ENCODE measurements at places on chromosomes 11 and 22.

GRCh38 chr11:63404161-63404935 is 34.8 kb downstream of the SLC22A9 start:
- no peak for DNase-seq

- no peak for DNase-seq
Measured at GRCh38 chr11:3200388-3201111, 18.1 kb downstream of the MRGPRG start.

- no peak for DNase-seq
Measured at GRCh38 chr11:11979488-11980117, 28.8 kb downstream of the DKK3 start.

DNA sequence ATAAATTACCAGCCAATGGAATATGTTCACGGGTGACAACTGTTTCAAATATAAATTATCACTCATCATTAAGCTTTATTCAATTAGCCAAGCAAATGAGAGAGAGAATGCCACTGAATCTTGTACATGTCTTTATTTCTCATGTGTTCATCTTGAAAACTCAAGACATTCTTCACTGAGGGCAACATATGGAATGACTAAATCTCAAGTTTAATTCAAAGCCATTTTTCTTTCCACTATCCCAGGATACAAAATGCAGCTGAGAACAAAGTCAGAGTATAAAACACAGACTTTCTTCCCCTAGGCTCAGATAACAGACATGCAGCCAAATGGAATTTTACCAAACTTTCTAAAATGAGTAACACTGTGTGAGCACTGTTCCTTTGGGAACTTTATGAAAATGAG is 12.1 kb upstream of the BBOX1 start:
- no peak for DNase-seq

DNA sequence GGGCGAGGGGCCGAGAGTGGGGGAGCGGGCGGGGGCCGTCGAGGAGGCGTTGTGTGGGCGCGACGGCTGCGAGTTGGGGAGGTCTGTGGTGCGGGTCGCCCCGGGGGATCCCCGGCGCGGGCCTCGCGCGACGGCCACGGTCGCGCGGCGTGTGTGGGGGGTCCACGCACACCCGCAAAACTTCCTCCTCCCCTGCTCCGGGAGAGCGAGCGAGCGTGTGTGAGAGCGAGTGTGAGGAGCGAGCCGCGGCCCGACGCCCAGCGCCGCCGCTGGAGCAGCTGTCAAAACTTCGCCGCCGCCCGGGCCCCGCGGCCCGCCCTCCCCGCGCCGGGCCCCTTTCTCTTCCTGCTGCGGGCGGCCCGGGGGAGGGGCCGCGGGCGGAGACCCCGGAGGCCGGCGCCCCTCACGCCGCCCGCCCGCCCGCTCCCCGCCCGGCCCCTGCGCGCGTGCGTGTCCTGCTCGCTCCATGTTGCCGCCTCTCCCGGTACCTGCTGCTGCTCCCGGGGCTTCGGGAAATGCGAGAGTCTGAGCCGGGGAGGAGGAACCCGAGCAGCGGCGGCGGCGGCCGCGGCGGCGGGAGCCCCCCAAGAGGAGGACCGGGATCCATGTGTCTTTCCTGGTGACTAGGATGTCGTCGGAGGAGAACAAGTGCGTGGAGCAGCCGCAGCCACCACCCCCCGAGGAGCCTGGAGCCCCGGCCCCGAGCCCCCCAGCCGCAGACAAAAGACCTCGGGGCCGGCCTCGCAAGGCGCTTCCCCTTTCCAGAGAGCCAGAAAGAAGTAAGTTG is 9.0 kb upstream of the CCT8L2 start:
- DNase-seq: no peak

DNA sequence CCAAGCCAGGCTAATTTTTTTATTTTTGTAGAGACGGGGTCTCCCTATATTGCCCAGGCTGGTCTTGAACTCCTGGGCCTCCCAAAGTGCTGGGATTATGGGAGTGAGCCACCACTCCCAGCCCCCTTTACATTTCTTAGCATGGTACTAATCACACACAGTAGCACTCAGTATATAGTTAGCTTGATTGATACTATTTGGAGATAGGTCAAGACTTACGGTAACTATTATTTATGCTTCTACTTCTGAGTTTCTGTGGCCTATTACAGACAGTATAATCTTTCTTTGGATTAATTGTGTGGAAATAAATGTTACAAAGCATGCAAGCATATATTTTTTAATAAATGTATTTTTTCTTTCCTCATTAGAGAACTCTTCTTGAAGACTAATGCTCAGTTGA is 192.2 kb downstream of the UVRAG start:
- no peak for DNase-seq

GRCh38 chr22:30422481-30423300 is 2.9 kb upstream of the MTFP1 start:
- peak; percentile 86 for DNase-seq

DNA sequence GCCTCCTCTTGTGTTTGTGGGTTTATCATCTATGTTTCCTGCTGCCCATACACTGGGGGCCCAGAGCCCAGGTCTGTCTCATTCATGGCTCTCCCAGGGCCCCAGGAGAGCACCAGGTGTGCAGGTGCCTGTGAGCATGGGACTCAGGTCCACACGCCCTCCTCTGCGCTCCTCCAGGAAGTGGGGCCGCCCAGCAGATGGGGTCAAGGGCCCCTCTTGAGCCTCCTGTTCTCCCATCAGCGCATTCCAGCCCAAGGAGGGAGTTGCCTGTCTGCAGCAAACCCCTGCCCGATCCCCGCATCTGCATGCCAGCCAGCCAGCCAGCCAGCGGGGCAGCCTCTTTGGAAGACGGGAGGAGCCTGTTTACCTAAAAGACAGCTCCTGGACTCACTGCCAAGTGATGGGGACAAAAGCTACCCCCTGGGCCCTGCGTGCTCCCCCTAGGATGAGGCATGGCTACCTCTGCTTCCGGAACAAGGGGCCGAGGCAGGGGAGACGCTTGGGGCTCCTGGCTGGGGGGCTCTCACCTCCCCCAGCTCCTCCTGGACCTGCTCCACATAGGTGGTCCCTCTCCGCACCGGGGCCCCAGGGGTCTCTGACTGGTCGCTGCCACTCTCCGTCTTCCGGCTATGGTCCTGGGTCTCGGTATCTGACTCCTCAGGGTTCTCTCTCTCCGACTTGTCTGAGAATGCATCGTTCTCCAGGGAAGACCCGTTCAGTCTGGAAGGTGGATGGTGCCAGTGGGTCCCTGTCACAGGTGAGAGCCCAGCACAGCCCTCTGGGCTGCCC is 49.7 kb upstream of the CARS1 start:
- no peak for DNase-seq

DNA sequence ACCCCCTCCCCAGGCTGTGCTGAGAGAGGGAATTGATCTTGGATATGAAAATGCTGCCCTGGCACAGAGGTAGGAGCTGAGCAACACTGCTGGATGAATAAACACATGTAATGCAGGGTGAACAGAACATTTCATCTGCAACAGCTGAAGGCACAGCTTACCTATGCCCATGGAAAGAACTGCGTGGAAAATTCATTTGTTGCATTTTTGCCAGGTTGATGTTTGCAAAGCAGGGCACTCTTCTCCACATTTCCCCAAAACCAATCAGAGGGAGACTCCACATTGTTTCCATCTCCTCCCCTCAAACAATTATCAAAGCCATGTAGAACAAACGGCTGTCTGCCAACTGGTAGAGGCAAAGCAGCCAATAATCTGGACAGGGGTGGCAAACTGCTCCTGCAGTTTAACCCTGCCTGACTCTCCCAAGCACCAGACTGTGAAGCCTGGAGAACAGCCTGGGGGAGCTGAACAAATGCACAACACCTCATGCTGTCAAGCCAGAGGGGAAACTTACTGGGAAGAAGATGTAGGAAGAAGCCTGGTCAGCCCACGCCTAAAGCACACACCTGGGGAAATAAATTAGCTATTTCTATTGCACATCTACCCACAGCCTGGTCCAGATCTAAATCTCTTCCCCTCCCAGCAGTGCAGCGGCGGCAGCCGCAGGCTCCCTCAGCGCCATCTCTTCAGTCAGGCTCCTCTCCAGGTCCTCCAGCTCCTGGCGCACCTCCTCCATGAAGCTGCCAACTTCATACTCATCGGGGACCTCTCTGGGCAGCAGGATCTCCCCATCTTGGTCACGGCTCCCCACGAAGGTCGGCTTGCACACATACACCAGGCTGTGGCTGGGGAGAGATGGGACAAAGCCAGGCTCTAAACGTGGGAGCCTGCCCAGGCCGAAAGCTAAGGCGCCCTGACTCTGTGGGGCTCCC is 44.3 kb downstream of the DKK3 start:
- DNase-seq: no peak

DNA sequence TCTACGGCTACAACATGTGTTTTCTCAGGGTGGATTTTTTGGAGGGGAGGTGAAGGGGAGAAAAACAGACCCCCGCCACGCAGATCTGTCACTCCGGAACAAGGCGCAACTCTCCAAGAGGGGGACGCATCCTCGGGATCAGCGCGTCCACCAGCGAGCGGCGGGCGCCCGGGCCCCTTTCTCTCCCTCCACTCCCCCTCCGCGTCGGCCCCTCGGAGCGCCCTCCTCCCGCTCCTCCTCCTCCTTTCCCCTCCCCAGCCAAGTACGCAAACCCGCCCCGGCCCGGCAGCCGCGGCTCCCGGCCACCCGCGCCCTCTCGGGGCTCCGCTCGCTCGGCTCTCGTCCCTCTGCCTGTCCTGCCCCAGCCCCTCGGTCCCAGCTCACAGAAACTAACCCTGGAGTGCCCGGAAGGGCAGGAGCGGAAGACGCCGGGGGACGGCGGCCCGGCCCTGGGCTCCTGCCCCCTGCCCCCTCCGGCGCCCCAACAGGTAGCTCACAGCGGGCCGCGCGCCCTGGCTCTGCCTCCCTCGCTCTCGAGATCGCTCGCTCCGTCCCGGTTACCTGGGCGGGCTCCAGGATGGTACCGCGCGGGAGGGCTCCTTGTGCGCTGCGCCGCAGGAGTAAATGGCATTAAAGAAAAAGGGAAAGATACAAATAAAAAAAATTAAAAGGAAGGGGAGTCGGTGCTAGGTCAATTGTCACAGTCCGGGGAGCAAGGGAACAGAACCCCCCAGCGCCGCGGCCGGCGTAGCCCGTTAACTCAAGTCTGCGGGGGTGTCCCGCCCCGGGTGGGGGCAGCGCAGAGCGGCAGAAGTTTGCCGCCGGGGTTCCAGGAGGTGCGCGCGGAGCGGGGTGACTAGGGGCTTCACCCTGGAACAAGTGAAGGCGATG is 131.4 kb upstream of the C11orf58 start:
- DNase-seq: peak; percentile 5

DNA sequence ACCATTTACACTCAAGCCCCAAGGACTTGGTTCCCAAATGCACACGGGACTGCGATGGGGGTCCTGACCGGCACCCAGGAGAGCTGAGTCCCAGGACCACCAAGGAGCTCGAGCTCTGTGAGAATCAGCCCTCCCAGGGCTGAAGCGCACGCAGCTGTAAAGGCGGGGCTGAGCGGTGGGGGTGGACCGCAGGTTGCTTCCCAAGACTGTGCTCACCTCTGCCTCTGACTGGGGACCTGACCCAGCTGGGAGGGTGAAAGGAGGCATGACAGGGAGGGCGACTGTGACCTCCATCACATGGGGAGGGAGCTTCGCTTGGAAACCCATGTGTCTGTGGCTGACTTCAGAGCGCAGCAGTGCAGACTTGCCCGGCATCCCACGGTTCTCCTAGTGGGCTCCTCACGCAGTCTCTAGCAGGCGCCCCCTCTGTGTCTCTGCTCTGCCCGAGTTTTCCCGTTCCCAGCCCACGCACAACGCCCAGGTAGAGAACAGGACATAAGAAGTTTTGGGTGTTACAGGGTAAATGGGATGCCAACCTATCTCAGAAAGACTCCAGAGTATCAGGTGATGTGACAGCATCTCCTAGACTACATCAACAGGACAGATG is 15.4 kb upstream of the NAP1L4 start:
- no peak for DNase-seq

DNA sequence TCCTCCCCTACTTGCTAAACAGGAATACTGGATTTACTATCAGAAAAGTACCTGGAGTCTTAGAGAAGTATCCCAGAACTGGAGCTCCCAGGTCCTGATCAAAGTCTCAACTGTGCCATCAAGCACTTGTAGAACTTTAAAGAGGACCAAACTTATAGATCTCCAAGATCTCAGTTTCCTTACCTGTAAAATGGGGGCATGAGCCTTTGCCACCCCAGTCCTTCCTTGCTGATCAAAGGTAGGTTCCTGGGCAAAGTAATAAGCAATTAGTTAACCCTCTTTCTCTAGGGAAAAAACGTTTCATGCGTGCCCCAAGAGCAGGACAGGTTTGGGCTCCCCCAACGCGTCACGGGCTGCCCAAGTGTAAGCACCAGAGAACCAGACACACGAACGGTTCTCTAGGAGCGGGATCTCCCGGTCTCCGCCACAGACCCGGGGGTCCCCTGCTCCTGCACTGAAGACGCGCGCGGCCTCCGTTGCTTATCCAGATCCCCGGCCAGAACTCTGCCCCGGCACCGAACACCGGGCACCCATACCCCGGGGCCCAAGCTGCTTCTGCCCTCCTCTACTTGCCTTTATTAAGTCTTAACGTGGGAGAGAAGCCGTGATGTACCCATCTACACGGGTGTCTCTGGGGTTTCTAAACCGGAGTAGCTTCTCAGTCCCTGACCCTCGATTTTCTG is 505 bp downstream of the ZNF214 start:
- DNase-seq: peak; percentile 1

- no peak for DNase-seq
Measured at GRCh38 chr11:132643239-132643638, 889.1 kb downstream of the OPCML start.

DNA sequence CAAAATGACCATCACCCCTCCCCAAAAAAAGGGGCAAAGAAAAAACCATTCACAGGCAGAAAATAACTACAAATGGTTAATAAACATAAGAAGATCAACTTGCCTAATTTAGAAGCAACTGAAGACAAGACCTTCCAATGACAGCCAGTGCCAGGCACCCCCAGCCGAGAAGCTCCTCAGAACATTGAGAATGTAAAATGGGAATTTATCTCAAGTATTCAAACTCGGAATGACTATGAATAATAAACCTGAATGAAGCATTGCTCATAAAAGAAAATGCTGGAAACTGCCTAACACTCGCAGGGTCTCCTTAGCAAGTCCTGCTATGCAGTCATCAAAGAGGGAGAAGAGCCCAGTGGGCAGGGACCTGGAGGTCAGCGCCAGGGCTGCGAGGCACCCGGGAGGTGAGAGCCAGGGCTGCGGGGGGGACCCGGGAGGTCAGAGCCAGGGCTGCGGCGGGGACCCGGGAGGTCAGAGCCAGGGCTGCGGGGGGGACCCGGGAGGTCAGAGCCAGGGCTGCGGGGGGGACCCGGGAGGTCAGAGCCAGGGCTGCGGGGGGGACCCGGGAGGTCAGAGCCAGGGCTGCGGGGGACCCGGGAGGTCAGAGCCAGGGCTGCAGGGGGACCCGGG is 23.2 kb upstream of the MOB2 start:
- DNase-seq: no peak

GRCh38 chr22:31538815-31539214 is 42.5 kb downstream of the SFI1 start:
- DNase-seq: no peak

DNA sequence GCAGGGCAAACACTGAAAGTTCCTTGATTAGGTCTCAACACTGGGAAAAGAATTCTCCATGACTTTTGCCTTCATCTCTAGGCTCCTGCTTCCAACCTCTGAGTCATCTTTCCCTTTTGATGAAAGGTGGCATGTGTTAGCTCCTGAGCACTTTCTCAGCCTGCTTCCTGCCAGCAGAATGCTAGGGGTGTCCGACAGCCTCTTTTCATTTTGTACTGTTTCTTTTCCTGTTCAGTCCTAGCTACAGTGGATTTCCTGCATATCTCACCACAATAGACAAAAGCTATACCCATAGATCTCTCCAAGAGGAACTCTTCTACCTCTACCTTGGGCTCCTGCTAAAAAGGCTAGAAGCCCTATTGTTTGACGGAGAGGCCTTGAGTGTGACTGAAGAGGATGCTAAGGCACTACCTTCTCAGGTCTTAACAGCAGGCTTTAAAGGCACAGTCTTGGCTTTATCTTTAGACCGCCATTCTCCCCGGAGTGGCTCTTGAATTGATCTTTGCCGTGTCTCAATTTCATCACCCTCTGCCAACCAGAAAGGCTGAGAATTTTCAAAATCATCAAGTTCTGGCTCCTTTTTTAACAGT is 145.5 kb downstream of the RBFOX2 start:
- no peak for DNase-seq

Data from HS-27A (cell line).